Bone marrow (tissue), 2 donors: ENCODE measurements at places on chromosomes 7 and 10.

DNA sequence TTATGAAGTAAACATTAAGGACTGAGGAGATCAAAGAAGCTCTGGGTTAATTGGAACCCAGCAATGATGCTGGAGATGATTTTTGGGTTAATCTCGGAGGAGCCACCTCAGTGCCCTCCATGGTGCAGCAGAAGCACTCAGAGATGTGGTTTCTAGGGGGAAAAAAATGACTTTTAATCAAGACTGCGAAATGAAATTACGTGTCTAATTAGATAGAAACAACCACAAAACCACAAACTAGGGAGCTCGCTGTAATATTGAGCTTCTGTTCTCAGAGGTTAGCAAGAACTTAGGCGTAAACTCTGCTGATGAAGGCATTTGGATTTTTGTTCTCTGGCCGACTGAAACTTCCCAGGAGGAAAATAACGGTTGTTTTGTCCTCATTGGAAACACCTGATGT is 319.0 kb downstream of the GRID1 start:
- no peak for DNase-seq

DNA sequence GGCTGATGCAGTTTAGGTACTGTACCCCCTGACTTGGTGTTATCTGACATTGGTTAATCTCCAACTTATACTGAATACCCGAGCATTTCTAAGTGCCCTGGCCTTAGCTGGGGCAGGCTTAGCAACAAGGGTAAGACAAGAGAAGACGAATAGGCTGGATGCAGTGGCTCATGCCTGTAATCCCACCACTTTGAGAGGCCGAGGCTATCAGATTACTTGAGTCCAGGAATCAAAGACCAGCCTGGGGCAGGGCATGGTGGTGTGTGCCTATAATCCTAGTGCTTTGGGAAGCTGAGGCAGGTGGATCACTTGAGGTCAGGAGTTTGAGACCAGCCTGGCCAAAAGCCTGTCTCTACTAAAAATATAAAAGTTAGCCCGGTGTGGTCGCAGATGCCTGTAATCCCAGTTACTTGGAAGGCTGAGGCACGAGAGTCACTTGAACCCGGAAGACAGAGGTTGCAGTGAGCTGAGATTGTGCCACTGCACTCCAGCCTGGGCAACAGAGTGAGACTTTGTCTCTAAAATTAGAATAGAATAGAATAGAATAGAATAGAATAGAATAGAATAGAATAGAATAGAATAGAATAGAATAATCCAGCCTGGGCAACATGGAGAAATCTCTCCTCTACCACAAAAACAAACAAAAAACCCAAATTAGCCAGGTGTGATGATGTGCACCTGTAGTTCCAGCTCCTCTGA is 108.9 kb downstream of the BICC1 start:
- DNase-seq = no peak

DNA sequence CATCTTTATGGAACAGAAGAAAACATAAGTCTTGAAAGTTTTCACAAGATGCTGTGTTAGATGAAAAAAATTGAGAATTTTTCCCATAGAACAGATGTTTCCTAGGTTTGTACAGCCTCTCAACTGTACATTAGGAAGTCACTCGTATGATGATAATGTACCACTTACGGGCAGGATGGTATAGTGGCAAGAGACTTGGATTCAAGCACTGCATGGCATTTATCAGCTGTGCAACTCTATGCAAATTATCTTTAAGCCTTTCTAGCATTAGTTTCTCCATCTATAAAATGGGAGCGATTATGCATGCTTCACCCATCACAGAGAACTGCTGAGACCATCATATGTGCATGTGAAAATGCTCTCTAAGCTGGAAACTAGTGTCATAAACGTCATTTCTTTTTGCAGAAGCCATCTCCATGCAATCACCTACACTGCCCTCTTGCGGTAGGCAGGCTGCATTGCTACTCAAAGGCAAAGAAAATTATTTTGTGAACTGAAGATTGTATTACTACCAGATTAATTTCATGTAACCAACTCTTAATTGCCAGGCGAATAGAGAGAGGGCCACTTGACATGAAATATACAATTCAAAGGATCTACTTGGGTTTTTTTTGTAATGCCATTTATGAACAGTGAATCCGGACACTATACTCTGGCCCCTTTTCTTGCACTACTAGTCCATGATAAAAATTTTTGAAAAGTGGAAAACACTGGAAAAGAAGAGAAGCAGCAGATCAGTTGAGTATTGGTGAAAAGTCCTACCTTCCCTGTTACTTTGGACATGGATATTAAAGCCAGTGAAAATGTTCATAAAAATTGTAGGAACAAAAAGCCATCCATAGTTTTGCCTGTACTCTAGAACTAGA is 102.3 kb downstream of the JAZF1 start:
- DNase-seq = no peak

GRCh38 chr10:12547301-12547771 is 198.0 kb downstream of the CAMK1D start:
- DNase-seq = no peak

DNA sequence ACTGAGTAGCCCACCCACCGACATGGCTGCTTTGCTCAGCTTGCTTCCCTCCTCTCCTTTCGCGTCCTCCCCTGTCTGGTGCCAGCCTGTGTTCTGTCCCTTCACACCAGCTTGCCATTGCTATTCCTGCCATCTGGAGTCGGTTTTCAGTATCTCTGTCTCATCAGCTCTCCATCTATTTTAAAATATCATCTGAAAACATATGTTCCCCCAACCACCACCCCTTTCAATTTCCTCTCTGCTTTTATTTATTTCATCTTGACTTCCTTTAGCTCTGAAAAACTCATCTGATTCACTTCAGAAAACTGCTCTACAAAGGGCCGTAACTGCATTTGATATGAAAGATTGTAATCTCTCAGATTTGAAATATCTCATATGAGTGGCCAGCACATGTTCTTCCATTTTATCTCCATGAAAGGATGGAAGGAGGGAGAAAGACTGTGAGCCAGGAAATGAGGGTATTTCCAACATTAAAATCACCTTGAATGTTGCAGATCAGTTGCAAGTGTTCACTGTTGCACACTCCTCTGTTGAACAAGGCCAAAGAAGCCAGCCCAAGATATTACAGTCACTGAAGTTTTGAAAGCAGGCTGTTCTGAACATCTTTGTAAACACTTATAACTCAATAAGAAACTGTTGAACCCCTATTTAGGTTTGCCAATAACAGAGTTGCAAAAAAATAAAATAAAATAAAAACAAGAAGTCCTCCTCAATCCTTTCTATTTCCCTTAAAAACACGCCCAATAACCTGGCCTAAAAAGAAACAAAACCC is 202.4 kb upstream of the NEBL start:
- no peak for DNase-seq

- no peak for DNase-seq
These were observed 55.7 kb upstream of the CREB5 start for GRCh38 chr7:28356619-28357018.

GRCh38 chr10:112022196-112022595 is 161.4 kb downstream of the GPAM start:
- no peak for DNase-seq

GRCh38 chr7:131075406-131075805 is 252.3 kb upstream of the MKLN1 start:
- no peak for DNase-seq

DNA sequence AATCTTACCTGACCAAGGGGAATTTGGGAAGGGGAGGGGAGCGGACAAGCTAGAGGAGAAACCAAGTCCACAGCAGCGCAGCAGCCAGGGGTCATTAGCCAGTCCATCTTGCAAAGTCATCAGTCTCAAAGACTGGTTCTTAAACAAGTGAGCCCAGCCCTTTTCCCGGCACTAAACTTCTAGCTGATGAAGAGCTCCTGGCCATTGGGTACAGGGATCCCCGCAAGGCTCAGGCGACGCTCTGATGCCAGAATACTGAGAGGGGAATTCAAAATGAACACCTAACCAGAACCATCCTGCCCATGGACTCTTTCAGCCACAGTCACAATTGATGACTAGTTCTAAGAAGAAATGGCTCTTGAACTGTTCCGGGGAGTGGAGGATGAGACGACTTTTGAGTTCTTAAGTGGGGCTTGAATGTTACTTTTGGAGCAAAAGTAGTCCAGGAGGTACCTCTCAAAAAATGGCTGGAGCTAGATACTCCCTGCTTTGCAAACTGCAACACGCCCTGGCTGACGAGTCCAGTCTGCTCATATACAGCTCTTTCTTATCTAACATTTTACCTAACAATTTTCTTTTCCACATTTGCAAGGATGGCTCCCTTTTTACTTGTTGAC is 2.5 kb upstream of the TWIST1 start:
- no peak for DNase-seq

DNA sequence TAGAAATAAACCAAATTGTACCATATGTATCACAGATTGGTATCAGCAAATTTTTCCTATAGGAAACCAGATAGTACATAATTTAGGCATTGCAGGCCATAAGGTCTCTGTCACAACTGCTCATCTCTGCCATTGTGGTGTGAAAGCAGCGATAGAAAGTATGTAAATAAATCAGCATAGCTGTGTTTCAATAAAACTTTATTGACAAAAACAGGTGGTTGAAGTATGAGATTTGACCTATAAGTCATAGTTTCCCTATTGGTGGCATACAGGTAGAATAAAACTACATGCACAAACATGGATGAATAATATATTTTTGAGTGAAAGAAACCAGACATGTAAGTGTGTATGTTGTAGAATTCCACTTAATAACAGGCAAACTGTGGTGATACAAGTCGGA is 1454.9 kb downstream of the REEP3 start:
- DNase-seq = no peak

DNA sequence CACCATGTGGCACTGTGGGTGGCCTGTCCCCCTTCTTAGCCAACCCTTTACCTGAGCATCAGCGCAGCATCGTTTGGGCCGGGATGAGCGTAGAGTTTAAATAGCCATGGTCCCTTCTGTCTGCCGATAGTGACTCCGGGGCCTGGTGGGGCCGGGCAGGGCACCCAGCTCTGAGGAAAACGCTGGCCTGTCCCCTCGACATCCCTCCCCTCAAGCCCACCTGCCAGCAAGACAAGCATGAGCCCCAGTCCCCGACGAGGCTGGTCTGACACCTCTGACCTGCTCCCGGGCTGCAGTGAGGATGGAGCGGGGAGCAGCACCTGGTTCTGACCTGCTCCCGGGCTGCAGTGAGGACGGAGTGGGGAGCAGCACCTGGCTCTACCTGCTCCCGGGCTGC is 31.1 kb upstream of the CNPY1 start:
- no peak for DNase-seq

DNA sequence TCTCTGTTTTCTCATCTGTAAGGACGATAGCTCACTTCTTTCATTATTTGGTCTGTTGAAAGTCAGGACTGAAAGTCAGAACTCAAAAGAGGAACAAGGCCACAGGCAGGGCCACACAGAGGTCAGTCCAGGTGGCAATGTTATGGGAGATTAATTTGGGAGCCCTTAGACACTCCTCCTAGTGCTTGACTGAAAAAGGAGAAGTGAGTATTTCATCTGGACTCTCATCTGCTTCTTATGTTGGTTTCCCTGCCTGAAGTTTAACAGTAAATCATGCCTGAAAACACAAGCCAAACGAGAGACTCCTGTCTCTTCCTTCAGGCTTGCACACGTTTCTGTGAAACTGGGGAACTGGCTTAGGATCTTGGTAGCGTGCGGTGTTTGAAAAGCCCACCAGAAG is 248.5 kb downstream of the BUB3 start:
- DNase-seq = no peak

DNA sequence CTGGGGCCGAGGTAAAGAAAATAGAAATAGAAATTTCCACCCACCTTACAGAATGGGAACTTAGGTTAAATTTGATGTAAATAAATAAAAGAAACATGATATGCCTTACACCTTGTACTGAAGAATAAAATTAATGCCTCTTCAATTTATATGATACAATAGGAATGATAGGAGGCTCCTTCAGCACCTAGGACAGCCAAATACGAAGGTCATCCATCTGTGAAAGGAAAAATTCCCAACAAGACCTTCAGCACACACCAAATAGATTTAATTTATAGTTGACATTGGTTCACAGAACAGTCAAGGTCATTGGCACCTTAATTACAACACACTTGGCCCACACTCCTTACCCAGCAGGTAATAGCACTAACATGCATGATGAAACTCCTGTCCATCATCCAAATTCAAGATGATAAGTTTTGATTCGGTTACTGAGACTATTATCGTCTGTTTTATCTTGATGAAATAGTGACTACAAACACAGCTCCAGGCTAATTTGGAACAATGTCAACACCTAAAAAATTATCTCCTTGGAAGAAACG is 250.9 kb downstream of the SNX13 start:
- DNase-seq = no peak

- no peak for DNase-seq
These were observed 31.5 kb upstream of the TNRC18 start for GRCh38 chr7:5455175-5455574.

GRCh38 chr10:124624466-124624865 is 119.7 kb downstream of the FAM53B start:
- no peak for DNase-seq

DNA sequence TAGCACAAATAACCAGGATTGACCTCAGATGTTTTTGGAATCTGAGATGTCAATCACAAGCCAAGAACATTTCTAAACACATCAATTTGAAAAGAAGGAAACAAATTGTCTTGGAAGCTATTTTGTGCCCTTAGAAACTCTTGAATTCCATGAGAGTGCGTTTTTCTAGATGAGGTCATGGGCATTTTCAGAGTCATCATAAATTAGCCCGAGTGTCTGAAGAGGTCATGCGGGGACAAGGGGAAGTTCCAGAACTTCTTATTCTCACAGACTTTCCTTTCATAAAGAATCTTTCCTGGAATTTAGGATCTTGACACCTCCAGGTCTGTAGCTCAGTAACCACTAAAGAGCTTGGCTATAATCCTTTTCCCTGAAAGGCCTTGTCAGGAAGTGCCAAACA is 28.2 kb downstream of the IL2RA start:
- peak; percentile 23 for DNase-seq

GRCh38 chr7:1323178-1324027 is 90.7 kb downstream of the UNCX start:
- DNase-seq = no peak

- DNase-seq = no peak
These were observed 30.4 kb downstream of the CNTNAP2 start for GRCh38 chr7:146146831-146147486.

GRCh38 chr7:108165723-108166122 is 35.6 kb upstream of the LAMB4 start:
- no peak for DNase-seq

DNA sequence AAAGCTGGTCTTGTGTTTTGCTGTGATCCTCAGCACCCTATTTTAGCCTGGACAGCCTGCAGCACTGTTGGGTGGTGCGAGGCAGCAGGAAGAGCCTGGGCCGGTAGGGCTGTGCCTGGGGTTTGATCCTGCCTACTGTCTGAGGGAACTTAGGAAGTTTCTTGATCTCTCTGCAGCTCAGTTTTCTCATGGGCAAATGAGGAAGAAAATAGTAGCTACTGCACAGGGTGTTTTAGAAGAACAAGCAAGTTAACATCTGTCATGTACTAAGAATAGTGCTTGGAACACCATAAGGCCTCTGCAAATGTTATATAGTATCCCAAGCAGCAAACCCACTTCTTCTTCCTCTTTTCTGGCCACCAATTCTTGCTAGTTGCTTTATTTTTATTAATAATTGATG is 12.0 kb upstream of the AGR2 start:
- no peak for DNase-seq
